GM12878 (cell line): ENCODE measurements at places on chromosomes 1 and 21.

DNA sequence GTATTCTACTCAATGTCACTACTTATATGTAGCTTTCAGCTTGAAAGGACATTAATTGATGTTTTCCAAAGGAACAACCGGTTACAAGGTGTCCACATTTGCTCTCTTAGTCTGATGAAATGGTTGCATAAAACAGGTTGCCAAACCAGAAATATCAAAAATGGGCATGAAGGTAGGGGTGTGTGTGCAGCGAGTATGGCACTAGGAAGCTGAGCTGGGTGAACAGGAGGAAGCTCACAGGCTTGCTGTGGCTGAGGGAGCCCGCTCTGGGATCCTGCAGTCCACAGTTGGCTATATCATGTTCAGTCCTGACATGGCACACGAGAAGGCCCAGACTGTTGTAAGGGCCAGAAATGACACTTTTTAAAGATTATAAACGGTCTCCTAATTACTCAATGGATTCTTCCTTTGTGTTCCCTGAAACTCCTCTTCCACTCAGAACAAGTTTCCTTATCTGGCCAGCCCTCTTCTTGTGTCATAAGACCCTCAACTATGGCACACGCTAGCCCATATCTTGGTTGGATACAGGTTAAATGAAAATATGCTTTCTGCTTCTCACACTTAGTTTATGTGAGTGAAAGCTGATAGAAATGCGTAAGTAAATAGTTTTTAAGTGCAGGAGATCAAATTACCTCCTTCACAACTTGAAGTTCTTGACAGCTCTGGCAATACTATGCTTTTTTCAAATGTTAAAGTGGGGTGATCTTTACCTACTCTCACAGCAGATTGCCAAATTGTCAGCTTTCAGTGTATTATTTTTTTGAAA is 201.5 kb downstream of the LMO4 start:
- no peaks in the 10 kb centered on the region for H3K27me3 ChIP-seq
- no peak overlapping the region for H3K4me3 ChIP-seq
- no peaks in the 10 kb centered on the region for H3K36me3 ChIP-seq
- H3K4me1 ChIP-seq, result no peaks in the 10 kb centered on the region

GRCh38 chr1:193402037-193402436 is 215.6 kb upstream of the B3GALT2 start:
- H3K4me1 ChIP-seq, result no peaks in the 10 kb centered on the region
- H3K36me3 ChIP-seq, result no peaks in the 10 kb centered on the region
- no peaks in the 10 kb centered on the region for H3K27me3 ChIP-seq
- no peak overlapping the region for H3K4me3 ChIP-seq
- DNase-seq, result no peak

- no peak overlapping the region for H3K27ac ChIP-seq
- DNase-seq, result no peak
- no peaks in the 10 kb centered on the region for H3K36me3 ChIP-seq
- H3K4me1 ChIP-seq, result no peaks in the 10 kb centered on the region
- no peak overlapping the region for H3K4me3 ChIP-seq
- no peaks in the 10 kb centered on the region for H3K27me3 ChIP-seq
These were observed 22.0 kb upstream of the FAM131C start for GRCh38 chr1:16095447-16095846.

- H3K27ac ChIP-seq, result no peak overlapping the region
- no peak for DNase-seq
- H3K27me3 ChIP-seq, result no peaks in the 10 kb centered on the region
- H3K4me1 ChIP-seq, result peaks cover 12% of the 10 kb centered on the region
- H3K4me3 ChIP-seq, result no peak overlapping the region
- H3K36me3 ChIP-seq, result no peaks in the 10 kb centered on the region
These were observed 26.0 kb downstream of the KNCN start for GRCh38 chr1:46525253-46525983.

DNA sequence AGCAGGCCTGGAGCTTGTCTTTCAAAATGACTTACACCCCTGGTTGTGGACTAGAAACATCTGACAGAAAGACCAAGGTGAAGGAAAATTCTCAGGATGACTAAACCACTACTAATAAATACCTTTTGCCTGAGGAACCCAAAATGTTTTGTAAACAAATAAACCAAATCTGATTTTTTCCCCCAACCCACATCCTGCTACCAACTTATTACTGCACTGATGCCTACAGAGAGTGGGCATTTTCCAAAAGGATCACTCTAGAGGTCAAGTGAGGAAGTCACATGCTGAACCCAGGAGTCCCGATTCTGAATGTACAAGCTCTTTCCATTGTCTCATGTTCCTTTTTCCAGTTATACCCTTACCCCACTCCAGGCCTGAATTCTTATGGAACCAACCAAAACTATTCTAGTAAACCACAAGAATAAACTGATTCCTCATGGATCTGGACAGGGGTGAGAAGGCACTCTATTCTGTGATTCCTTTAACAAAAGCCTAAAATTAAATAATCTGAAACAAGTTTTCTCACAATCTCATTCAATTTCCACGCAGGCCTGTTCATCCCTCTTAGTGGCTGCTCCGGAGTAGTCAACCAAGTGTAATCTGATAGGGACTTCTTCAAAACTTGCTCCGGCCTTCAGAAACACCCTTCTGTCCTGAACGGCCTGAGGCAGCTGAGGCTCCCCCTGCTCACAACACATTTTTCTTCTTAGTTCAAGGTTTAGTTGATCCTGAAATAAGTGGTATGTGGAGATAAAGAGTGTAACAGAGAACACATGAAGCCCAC is 1.4 kb downstream of the PI4KB start:
- no peak for DNase-seq
- peaks cover 6% of the 10 kb centered on the region; the same call in 1 of the 2 replicates for H3K36me3 ChIP-seq
- H3K27me3 ChIP-seq, result no peaks in the 10 kb centered on the region
- H3K4me1 ChIP-seq, result peaks cover 9% of the 10 kb centered on the region; the same call in 1 of the 2 replicates
- H3K4me3 ChIP-seq, result peak overlapping the region; percentile 74

DNA sequence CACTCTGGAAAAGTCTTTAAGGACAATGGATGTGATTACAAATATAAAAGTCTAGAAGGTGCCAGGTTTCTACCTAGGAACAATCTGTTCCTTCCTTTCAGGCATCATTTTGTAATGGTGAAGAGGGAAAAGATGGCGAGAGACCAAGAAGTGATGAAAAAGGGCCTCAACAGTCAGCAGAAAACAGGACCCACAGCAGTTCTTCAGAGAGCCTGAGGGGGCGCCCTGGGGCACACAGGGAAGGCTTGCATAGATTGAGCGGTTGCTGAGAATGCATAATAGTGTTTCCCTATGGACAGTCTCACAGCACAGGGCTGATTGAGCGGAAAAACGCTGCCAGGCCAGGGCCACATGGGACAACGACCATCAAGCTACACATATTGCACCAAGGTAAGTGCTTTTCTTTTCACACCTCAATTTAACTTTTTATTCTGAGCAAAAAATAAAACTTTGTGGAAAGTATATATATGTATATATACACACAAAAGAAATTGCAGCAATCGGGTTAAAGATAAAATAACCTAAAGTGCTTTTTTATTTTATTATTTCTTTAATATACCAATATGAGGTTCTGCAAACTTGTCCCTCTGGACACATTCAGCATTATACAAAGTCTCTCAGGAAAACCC is 3.1 kb upstream of the YRDC start:
- no peak overlapping the region for H3K27ac ChIP-seq
- H3K36me3 ChIP-seq, result peaks cover 11% of the 10 kb centered on the region
- no peak for DNase-seq
- H3K4me1 ChIP-seq, result peaks cover 11% of the 10 kb centered on the region
- no peaks in the 10 kb centered on the region for H3K27me3 ChIP-seq

- no peaks in the 10 kb centered on the region for H3K27me3 ChIP-seq
- DNase-seq, result no peak
- peaks cover 2% of the 10 kb centered on the region for H3K36me3 ChIP-seq
- no peak overlapping the region for H3K27ac ChIP-seq
- H3K4me1 ChIP-seq, result no peaks in the 10 kb centered on the region
These were observed 50.3 kb downstream of the MYSM1 start for GRCh38 chr1:58649555-58649954.

- H3K4me3 ChIP-seq, result no peak overlapping the region
- H3K4me1 ChIP-seq, result no peaks in the 10 kb centered on the region
- H3K36me3 ChIP-seq, result no peaks in the 10 kb centered on the region; the same call in 1 of the 2 replicates
These were observed 68.9 kb downstream of the MRPL37 start for GRCh38 chr1:54268762-54269297.
